Putamen (tissue), 1 donor: ENCODE measurements at places on chromosomes 2 and 18.

GRCh38 chr2:12162269-12163247 is 416.1 kb downstream of the LPIN1 start:
- DNase-seq, result no peak

- no peak for DNase-seq
These were observed 589.6 kb upstream of the FAM98A start for GRCh38 chr2:34188464-34189303.

DNA sequence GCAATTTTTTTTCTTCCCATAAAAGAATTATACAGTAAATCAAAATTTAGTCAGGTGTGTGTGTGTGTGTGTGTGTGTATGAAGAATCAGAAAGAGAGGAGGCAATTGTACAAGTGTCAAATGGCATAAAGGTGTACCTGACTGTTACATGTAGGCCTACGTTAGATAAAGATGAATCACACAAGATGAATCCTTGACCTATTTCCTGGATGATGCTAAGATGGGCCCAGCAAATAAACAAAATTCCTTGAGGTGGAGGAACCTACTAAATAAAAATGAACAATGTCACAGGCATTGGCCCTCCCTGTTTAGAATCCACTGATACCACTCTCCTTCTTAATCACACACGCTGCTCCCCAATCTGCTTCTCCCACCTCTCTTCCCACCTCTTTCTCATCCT is 79.7 kb upstream of the LRATD1 start:
- DNase-seq, result no peak

- no peak for DNase-seq
These were observed 640.6 kb downstream of the EPHA4 start for GRCh38 chr2:220931491-220931890.

DNA sequence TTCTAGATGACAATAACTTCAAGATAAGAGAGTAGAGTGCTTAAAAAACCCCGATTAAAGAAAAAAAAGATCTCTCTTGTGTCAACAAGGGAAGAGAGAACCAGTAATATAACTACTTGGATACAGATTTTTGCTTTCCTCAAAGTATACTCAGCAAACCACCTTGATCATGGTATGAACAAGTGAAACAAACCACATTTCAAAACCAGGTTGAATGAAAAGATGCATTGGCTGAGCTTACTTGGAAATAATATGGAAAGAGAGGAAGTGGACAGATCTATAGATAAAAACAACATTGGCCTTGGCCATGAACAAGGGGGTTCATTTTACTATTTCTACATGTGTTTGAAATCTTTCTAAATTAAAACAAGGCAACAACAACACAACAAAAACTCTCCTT is 50.1 kb downstream of the ATP8B1 start:
- no peak for DNase-seq

DNA sequence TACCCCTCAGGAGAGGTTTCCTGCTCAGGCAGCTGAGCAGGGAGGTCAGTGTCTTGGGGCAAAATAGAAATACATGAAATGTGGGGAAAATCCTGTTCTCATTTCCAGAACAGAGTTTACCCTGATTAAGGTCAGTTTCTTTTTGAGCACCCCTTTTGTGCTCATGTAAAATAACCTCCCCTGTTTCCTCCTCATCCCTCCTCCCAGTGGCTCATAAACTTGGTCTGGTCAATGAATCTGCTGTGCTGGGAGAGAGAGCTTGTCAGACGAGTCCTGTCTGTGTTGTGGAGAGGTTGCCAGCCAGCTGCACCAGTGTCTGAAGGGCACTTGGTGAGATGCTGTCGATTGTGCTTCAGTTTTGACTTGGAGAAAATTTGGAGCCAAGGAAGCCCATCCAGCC is 48.6 kb downstream of the NTSR2 start:
- no peak for DNase-seq

DNA sequence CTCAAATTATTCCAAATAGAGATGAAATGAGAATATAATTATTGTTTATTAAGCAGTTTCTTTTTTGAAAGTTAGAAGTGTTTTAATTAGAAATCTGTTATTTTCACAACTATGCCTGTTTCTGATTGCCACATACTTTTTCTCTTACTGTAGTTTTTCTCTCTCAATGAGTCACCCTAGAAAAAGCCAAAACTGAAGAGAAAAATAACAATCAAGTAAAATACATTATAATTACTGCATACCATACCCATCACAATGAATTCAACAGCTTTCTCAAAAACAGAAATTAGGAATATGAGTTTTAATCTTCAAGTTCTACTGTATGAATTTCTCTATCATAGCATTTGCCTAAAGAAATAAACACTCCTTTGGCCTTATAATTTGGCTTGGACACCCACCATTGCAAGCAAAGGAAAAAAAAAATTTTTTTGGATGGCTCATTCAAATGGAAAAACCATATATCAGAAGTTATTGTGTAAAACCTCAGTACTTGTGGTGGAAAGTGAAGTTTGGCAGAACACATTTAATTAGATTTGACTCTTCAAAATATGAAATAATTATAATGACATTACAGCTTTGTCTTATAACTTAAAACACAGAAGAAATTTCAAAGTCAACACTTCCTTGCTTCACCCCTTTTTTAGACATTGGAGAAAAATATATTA is 138.5 kb downstream of the DYM start:
- DNase-seq, result no peak

GRCh38 chr2:190626641-190627210 is 22.2 kb upstream of the NAB1 start:
- no peak for DNase-seq

DNA sequence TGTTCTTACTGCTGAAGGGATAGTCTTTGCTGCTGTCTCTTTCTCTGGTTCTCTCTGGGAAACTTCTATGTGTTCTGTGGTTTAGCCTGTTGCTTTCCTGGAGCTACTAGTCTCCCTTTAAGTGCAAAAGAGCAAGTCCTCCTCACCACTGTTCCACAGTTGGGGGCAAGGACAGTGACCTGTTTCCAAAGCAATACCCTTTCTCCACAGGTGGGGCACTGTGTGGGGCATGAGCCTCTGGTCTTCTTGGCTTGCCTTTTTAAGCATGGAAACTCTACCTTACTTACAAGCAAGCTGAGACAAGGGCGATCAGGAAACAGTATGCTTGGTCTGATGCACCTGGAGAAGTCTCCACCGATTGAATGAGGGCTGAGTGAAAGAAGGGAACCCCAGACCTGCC is 156.7 kb downstream of the CPS1 start:
- no peak for DNase-seq

DNA sequence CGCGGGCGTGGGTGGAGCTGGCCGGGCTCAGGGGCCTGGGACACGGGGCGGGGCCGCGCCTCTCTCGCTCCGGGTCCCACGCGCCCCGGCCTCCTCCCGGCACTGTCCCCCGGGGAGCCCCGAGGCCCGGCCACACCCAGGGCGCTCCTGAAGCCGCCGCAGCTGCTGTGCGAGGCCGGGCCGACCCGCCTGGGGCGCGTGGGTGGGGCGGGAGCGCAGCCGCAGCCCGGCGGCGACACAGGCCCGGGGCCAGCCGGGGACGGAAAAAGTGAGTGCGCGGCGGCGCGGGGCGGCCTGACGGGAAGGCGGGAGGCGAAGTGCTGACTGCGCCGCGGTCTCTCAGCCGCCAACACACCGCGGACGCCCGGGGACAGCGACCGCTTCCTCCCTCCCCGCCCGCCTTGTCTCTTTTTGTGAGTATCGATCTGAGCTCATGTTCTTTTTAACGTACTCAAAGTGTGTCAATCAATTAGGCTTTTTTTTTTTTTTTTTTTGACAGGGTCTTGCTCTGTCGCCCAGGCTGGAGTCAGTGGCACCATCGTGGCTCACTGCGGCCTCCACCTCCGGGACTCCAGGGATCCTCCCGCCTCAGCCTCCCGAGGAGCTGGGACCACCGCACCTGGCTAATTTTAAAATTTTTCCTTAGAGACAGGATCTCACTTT is 14.5 kb downstream of the PDCD1 start:
- DNase-seq, result no peak

DNA sequence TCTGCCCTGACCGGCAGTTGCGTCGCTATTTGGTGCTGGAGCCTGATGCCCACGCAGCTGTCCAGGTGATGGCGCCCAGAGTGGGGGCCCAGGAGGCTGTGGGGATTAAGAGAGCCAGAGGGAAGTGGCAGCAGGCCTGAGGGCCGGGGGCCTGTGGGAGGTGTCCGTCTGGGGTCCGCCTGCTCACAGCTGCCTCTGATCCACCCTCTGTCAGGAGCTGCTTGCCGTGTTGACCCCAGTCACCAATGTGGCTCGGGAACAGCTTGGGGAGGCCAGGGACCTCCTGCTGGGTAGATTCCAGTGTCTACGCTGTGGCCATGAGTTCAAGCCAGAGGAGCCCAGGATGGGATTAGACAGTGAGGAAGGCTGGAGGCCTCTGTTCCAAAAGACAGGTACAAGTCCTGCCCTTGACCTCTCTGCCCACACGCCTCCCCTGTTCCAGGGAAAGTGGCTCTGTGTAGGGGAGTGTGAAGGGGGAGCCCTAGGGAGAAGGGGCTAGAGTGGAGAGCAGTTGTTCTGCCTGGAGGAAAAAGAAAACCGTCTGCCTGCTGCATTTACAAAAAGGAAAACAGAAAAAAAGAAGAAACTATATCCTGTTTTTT is 11.6 kb downstream of the STK11IP start:
- DNase-seq, result no peak
